GM04504 (cell line): ENCODE measurements at places on chromosomes 13 and 19.

GRCh38 chr13:71785361-71785760 lies 81.6 kb downstream of the DACH1 start:
- no peak for DNase-seq

DNA sequence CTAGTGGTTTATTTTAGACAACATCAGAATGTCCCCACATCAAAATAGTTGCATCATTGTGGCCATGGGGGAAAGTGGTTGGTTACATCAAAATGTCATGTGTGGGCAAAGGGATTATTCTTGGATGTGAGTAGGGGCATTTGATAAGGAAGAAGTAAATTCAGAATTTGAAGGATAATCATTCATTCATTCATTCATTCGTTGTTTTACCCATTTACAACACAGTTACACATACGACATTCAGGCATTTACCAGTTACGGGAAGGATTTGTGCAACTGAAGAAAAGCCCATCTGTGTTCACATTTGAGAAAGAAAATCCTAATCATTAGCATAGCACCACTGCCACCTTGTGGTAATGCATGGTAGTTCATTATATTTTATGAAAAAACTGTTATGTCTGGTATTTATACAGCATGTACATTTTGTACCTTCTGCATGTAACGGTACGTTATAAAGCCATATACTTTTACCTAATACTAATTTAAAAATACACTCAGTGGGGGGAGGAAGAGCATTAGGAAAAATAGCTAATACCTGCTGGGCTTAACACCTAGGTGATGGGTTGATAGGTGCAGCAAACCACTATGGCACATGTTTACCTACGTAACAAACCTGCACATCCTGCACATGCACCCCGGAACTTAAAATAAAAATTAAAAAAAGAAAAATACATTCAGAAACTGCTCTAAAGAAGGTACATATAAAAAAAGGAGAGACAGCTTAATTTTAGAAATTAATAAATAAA lies 62.1 kb downstream of the DGKH start:
- peak; percentile 61 for DNase-seq

DNA sequence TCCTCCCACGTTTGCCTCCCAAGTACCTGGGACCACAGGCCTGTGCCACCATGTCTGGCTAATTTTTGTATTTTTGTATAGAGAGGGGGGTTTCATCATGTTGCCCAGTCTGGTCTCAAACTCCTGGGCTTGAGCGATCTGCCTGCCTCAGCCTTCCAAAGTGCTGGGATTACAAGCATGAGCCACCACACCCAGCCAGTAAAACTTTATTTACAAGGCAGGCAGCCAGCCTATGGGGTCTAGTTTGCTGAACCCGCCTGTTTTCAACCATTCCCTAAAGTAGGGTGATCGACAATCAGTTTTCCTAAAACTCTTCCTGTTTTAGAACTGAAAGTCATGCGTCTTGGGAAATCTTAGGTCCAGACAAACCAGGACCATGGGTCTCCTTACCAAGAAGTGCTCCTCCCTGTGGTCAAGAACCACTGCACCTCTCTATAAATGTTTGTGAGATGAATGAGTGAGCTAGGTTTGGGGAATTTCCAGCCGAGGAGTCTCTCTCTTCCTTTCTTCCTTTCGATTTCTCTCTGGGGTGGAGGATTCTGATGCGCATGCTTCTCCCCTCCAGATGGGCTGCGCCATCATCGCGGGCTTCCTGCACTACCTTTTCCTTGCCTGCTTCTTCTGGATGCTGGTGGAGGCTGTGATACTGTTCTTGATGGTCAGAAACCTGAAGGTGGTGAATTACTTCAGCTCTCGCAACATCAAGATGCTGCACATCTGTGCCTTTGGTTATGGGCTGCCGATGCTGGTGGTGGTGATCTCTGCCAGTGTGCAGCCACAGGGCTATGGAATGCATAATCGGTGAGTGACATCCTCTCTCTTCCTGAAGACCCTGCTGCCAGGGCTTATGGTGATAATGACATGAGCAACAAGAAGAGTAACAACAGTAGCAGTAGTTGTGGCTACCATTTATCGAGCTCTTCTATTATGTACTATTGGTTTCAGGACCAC lies 38.7 kb downstream of the ADGRE1 start:
- DNase-seq, result no peak

DNA sequence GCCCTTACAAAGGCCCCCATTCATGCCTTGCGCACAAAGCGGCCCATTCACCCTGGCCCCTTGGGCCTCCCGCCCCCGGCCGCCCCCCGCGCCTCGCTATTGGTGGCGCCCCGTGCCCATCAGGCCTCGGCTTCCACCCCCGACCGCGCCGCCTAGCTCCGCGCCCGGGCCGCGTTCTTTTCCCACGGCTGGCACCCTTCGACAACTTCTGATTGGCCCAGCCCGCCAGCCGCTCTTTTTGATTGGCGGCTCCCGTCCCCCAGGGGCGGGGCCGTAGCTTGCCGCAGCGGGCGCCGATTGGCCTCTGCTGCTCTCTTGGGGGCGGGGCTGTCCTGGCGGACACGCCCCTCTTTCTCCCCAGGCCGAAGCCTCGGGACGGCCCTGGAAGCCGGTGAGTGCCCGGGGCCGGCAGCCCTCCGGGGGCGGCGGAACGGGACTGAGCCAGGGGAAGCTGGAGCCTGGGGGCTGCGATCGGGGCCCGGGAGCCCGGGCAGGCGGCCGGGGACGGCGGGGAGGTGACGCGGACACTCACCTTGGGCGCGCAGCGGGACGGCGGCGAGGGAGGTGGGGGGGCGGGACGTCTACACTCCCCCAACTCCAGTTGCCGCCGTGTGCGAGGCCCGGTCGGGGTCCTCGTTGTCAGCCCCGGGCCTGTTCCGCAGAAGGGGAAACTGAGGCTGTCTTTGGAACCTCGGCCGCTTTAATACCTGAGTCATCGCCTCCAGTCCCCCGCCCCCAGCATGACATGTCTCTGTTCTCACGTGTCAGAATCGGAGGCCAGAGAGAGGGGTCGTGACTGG lies at the start of gene MYH14:
TSS of gene MYH14 (plus strand) at position 342 of the 800 bp plus-strand sequence. CDS start 6,744 bp downstream, outside the sequence.
- DNase-seq, result no peak

GRCh38 chr19:52453324-52454094 lies at the start of gene ZNF578:
TSS of gene ZNF578 (plus strand) at chr19:52453553. CDS start at chr19:52501846, 48,293 bp downstream.
- peak; percentile 56 for DNase-seq

DNA sequence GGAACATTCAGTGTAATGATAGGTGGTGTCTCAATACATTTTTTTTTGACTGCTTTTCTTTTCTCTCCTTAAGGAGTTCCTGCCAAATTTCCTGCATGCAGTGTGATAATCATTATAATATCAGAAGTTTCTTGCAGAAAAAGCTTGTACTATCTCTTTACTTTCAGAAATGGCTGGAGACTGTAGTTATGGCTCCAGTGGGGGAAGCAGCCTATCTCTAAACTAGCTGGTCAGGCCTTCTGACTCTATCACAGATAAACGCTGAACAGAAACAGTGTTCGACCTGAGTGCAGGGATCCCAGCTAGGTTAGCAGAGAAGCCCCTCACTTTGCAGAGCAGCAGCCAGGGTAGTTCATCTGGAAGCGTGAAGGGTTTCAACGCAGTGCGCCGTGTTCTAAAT lies 1.9 kb downstream of the CCNE1 start:
- DNase-seq, result no peak

GRCh38 chr13:93227878-93228642 lies 1.5 kb downstream of the GPC6 start:
- peak; percentile 75 for DNase-seq

GRCh38 chr13:31431722-31432137 lies 232.0 kb downstream of the B3GLCT start:
- peak; percentile 9 for DNase-seq

DNA sequence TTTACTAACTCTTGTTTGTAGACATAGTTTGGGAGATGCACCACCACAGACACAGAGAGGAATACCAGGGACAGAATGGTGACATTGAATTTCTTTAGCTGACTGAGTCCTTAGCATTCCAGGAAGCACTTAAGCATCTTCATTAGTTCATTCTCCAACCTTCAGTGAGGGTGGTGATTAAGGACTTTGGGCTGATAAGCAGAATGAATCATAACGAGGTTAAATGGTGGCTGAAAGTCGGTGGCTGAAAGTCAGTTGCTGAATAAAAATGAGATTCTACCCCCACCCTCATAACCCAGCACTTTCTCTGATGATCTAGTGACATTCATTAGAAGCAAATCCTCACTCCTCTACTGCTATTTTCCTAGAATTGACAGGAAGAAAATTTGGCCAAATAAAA lies 10.6 kb downstream of the PCDH8 start:
- no peak for DNase-seq

DNA sequence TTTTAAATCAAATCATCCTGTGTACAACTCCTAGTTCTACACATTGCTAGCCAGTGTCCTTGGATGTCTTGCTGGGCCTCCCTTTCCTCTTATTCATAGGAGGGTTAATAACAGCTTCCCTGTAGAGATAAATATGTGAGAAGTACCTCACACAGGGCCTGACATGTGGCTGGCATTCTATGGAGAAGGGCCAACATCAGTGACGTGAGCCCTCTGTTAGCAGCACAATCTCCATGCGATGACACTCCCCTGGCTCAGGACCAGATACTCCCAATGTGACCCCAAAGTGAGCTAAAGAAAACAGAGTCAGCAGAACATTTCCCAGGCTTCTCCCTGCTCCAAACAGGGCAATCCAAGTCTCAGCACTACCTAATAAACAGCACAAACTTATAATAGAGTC lies 818.4 kb downstream of the DIAPH3 start:
- DNase-seq, result no peak

- DNase-seq, result no peak
These were observed 9.7 kb upstream of the ARHGAP45 start for GRCh38 chr19:1057176-1057855.

- no peak for DNase-seq
These were observed 31.2 kb downstream of the ZNF536 start for GRCh38 chr19:30403203-30403985.

DNA sequence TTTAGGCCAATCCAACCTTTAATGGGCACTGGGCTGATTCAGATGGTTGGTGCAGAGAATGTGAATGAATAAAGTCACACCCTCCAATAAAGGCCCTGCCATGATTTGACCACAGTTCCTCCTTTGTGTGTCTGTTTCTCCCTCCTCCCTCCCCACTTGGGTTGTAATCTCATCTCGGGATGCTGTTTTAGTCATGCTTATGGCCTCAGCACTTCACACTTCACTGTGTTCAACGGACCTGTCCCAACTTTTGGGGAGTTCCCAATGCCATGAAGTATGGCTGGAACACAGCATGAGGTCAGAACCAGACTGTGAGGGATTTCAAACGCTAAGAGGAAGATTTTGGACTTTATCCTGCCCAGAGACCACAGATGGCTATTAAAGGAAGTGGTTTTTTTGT lies 5.6 kb upstream of the RAB8A start:
- DNase-seq, result no peak

DNA sequence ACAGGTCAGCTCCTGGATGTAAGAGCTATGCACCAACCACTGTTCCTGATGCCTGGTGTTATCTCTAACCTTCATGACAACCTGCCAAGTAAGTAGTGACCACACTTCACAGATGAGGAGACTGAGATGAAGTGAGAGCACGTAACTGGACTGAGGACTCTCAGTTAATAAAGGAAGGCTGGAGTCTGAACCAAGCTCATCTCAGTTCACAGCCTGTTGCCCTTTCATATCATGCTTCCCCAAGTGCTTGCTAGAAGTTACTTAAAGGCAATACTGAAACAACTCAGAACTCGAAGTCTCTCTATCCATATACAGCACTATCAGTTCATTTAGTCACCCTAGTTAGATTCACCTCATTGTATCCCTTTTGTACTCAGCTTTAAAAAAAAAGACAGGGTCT lies 119.7 kb downstream of the ABCC4 start:
- DNase-seq, result no peak

DNA sequence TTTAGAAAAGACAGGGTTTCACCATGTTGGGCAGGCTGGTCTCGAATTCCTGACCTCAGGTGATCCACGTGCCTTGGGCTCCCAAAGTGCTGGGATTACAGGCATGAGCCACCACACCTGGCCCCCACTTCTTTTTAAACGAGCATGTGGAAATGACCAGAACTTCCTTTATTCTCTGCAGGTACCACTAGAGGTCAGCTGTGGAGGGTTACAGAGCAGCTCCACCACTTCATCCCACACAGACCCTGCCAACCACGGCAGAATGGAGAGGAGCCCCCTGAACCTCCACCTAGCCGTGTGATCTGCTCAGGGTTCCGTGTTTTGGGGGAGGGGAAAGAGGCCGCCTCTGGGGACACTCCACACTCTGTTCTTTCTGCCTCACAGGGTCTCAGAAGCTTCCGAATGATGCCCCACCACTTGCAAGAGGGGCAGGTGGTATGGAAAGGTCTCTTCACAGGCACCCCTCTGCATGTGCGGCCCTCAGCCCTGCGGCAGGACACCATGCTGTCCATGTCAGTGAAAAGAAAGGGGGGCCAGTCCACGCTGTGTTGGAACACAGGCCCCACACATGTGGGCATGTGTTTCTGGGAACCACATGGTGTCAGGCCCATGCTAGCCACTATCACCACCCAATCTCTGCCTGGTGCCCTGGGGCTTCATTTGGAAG lies 465.0 kb downstream of the TSHZ3 start:
- no peak for DNase-seq

- DNase-seq, result no peak
These were observed 13.5 kb downstream of the NOTCH3 start for GRCh38 chr19:15187026-15188007.

DNA sequence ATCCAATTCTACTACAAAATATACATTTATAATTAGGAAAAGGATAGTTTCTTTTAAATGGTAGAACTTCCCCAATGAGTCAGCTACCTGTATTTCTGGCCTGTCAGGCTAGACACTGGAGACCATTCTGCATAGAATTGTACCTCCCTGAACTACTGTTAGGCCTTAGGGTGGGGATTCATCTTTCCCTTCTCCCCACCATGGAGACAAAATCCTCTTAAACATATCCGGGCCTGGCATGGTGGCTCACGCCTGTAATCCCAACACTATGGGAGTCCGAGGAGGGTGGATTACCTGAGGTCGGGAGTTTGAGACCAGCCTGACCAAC lies 24.5 kb upstream of the TPT1 start:
- DNase-seq, result no peak

DNA sequence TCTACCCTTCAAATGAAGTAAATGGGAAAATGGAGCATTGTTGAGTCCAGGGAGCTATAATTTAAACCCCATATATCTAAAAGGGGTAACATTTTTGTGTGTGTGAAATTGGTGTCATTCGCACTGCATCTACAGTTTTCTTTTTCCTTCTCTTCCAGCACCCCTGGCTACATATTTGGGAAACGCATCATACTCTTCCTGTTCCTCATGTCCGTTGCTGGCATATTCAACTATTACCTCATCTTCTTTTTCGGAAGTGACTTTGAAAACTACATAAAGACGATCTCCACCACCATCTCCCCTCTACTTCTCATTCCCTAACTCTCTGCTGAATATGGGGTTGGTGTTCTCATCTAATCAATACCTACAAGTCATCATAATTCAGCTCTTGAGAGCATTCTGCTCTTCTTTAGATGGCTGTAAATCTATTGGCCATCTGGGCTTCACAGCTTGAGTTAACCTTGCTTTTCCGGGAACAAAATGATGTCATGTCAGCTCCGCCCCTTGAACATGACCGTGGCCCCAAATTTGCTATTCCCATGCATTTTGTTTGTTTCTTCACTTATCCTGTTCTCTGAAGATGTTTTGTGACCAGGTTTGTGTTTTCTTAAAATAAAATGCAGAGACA lies 28.6 kb downstream of the ALOX5AP start:
- DNase-seq, result no peak
